ENCODE measurements at places on chromosomes 2 and 18. TPM values are rescaled to one million over a fixed set of nuclear protein-coding genes. Genes with fewer than 3 reads are reported as not detected.
A peak's percentile ranks its signal among the peaks of the same experiment; 100 is the strongest.

- H3K4me3 ChIP-seq = no peak overlapping the region
- H3K4me1 ChIP-seq = peaks cover 34% of the 10 kb centered on the region
- peaks cover 82% of the 10 kb centered on the region for H3K27me3 ChIP-seq
- no peak for DNase-seq
- no peak overlapping the region for H3K27ac ChIP-seq
These were observed 3.9 kb downstream of the TWIST2 start for GRCh38 chr2:238851761-238852160.

SERPINB10 gene
- polyA plus RNA-seq = not detected

GRCh38 chr18:69916412-69916811 is 31.3 kb downstream of the CD226 start:
- no peaks in the 10 kb centered on the region for H3K4me1 ChIP-seq
- H3K27me3 ChIP-seq = no peaks in the 10 kb centered on the region
- no peak overlapping the region for H3K27ac ChIP-seq

ZEB2 gene
- polyA plus RNA-seq = 38.3 TPM

MC5R gene
- not detected for polyA plus RNA-seq

- H3K27me3 ChIP-seq = no peaks in the 10 kb centered on the region
- H3K4me3 ChIP-seq = no peak overlapping the region
- H3K27ac ChIP-seq = no peak overlapping the region
- peaks cover 25% of the 10 kb centered on the region for H3K4me1 ChIP-seq
- H3K36me3 ChIP-seq = no peaks in the 10 kb centered on the region
These were observed 70.7 kb downstream of the TBC1D8 start for GRCh38 chr2:101080211-101081068.

LAMA1 gene
- 0.31 TPM for polyA plus RNA-seq

CDH20 gene
- not detected for polyA plus RNA-seq

CD207 gene
- polyA plus RNA-seq = 0.46 TPM

RMDN2 gene
- polyA plus RNA-seq = 1.9 TPM

TP53I3 gene
- 23.7 TPM for polyA plus RNA-seq

XDH gene
- 0.15 TPM for polyA plus RNA-seq

CYBRD1 gene
- polyA plus RNA-seq = 31.7 TPM

DNA sequence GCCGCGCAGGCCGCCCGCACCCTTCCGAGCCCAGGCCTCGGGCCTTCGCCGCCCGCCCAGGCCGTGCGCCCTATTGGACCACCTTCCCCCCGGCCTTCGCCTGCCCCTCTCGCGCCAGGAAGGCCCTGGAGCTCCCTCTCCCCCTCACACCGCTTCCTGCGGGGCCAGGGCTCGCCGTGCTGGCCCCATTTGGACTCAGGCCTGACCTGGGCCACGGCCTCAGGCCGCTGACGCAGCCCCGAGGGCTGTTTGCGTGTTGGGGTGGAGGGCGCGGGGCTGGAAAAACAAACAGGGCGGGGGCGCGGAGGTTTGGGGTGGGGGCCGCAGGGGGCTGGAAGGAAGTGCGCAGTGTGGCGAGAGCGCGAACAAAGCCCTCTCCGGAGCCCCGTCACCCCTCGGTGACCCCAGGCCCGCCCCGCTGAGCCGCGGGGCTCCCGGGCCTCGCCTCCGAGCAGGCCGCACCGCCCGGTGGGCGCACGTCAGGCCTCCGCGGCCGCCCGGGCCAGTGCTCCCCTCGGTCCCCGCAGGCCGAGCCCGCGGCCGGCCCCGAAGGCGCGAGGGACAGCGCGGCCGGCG is 12.3 kb upstream of the SIX3 start:
- H3K27me3 ChIP-seq = peaks cover 100% of the 10 kb centered on the region
- H3K36me3 ChIP-seq = no peaks in the 10 kb centered on the region

DNA sequence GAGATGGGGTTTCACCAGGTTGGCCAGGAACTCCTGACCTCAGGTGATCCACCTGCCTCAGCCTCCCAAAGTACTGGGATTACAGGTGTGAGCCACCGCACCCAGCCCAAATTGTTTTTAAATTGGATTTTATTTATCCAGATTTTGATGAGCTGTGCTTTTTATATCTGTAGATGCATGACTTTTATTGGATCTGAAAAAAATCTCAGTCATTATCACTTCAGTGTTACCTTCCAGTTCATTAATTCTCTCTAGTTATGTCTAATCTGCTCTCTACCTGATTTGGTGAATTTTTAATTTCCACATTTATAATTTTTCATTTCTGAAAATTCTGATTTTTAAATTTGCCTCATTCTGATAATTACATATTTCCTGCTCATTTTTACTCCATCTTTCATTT is 13.5 kb downstream of the AGFG1 start:
- peaks cover 4% of the 10 kb centered on the region for H3K4me1 ChIP-seq
- H3K27ac ChIP-seq = no peak overlapping the region
- no peak overlapping the region for H3K4me3 ChIP-seq
- H3K27me3 ChIP-seq = no peaks in the 10 kb centered on the region
- DNase-seq = no peak

DNA sequence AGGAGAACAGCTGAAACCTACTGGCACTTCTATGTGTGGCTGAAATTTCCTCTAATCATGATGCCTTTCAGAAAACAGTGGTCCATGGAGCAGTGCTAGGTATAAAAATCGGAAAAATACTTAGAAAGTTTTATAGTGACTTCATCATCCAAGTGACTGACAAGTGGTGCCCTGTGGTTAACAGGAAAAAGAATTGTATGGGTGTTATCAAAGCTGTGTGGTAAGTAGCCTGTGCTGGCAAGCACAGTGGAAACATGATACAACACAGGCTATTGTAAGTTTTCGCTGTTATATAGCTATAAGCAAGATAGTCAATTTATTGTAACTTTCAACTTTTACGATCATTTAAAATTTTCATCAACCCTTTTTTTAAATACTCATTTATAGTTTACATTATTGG is 1599.7 kb upstream of the ZEB2 start:
- no peak for DNase-seq
- H3K36me3 ChIP-seq = no peaks in the 10 kb centered on the region
- H3K4me3 ChIP-seq = no peak overlapping the region

DNA sequence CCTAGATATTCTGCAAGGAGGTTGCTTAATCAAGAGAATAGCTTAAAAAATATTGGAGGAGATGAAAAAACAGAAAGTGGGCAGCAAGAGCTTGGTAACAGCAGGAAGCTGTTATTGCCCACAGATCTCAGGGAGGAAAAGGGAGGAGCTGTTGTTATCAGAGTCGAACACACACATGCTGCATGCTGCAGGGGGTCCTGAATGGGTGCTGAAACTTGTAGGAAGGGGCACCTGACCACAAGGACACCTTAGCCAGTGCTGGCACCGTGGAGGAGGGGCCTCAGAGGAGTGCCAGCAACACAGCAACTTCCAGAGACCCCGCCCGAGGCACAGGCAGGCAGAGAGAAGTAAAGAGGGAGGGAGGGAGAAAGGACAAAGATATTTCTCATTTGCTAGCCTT is 332.9 kb downstream of the SOCS6 start:
- no peaks in the 10 kb centered on the region for H3K4me1 ChIP-seq
- H3K36me3 ChIP-seq = no peaks in the 10 kb centered on the region

GRCh38 chr2:51084750-51085149 is 52.8 kb upstream of the NRXN1 start:
- H3K4me3 ChIP-seq = no peak overlapping the region
- no peaks in the 10 kb centered on the region for H3K36me3 ChIP-seq
- no peaks in the 10 kb centered on the region for H3K27me3 ChIP-seq
- no peak for DNase-seq

DNA sequence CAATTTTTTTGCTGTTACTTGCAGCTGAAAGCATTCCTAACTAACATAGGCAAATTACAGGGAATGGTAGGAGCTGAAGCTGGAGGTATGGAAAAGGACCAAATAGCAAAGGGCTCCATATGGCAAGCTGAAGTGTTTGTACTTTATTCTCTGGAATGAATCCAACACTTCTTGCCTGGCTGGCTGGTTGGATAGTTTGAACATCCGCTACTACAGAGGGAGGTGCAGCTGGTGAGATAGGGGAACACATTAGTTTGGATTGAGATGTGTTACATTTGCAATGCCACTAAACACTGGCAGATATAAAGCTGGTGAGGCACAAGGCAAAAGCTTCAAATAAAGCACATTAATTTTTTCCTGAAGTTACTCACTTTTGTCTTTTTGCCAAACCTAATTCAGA is 291.5 kb downstream of the SP3 start:
- H3K36me3 ChIP-seq = no peaks in the 10 kb centered on the region
- H3K27ac ChIP-seq = no peak overlapping the region
- H3K27me3 ChIP-seq = no peaks in the 10 kb centered on the region
- H3K4me3 ChIP-seq = no peak overlapping the region
- DNase-seq = no peak
- H3K4me1 ChIP-seq = no peaks in the 10 kb centered on the region

ADCYAP1 gene
- 0.28 TPM for polyA plus RNA-seq

- no peaks in the 10 kb centered on the region for H3K27me3 ChIP-seq
- H3K36me3 ChIP-seq = no peaks in the 10 kb centered on the region
- H3K4me3 ChIP-seq = no peak overlapping the region
- H3K27ac ChIP-seq = no peak overlapping the region
These were observed 181.6 kb upstream of the HS6ST1 start for GRCh38 chr2:128500138-128500800.

DNA sequence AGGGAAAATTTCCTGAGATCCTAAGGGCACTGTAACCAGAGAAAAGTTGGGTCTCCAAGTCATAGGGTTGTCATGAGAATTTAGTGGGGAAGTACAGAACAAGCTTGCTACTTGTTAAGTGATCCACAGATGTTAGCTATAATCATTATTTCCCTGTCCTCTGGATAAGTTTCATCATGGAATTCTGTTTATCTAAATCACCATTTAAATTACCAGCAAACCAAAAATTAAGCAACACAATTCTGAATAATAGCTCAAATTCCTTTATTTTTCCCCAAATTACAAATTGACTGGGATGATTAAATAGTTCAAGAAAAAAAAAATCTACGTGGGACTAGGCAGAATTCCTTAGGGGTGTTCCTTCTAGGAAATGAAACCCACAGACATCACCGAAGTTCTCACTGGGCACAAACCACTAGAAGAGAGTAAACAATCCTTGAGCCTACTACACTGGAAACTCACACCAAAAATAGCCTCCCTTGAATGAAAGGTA is 159.5 kb downstream of the COL6A3 start:
- no peak for DNase-seq
- H3K4me1 ChIP-seq = peaks cover 29% of the 10 kb centered on the region

GLI2 gene
- polyA plus RNA-seq = 0.61 TPM

DNA sequence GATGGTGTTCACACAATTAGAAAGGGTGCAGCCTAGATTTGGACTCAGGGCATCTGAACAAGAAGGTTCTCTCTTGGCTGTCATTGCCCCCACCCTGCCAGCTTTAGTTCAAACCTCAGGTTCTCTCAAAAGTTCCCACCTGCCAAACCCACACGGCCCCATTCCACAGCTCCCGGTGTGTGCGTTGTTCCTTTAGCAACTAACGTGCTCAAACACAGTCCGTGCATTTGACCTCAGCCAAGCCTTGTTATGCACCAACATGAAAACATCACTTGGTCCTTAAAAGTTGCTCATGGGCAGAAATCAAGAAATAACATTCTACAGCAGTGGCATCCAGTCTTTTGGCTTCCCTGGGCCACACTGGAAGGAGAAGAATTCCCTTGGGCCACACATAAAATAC is 32.0 kb downstream of the LOXHD1 start:
- H3K36me3 ChIP-seq = no peaks in the 10 kb centered on the region
- DNase-seq = no peak
- no peak overlapping the region for H3K27ac ChIP-seq
- no peaks in the 10 kb centered on the region for H3K4me1 ChIP-seq
- H3K27me3 ChIP-seq = peaks cover 6% of the 10 kb centered on the region
- H3K4me3 ChIP-seq = no peak overlapping the region

MAP3K19 gene
- polyA plus RNA-seq = not detected

GRCh38 chr2:238433300-238433915 is 6.7 kb downstream of the ASB1 start:
- H3K27ac ChIP-seq = no peak overlapping the region
- DNase-seq = no peak
- no peak overlapping the region for H3K4me3 ChIP-seq
- no peaks in the 10 kb centered on the region for H3K27me3 ChIP-seq
- H3K4me1 ChIP-seq = peaks cover 12% of the 10 kb centered on the region

DNA sequence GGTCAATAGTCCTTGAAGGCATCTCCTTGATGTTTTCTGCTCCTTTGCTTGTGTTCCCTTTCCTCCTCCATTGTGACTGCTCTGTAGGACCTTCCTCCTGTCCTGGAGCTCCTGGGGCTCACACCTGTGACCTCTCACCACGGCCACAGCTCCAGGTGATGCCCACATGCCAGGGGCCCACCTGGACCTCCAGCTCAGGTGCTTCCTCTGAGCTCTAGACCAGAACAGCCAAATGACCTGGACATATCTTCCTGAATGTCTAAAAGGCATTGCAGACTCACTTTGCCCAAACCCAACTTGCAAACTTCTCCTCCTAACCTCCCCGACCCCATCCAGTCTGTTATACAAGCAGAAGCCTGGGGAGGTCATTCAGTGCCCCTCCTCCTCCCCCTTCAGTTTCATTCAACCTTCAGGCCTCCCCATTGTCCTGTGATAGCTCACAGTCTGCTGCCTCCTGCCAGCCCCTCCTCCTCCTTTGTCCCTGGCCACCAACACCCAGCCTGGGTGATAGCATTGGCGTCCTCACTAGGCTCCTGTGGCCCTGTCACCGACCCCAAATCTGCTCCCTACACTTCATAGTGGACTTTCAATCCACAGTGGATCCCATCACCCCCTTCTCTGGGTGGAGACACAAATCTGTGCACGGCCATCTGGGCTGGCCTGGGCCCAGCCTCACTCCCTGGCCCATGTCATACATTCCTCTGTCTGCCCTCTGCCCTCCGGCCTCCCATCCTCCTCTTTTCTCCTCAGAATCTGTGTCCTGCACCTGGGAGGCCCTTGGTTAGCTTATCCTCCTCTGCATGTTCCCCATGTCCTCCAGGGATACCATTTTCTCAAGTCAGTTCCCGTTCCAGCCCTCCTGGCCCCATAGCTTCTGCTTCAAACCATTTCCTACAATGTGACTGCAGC is 310.4 kb upstream of the HDAC4 start:
- H3K27ac ChIP-seq = no peak overlapping the region
- no peaks in the 10 kb centered on the region for H3K4me1 ChIP-seq
- peak; percentile 8 for DNase-seq

GRCh38 chr2:27756091-27756490 is 15.4 kb upstream of the MRPL33 start:
- no peaks in the 10 kb centered on the region for H3K27me3 ChIP-seq
- no peak overlapping the region for H3K27ac ChIP-seq
- no peak for DNase-seq
- peaks cover 18% of the 10 kb centered on the region for H3K4me1 ChIP-seq
- no peaks in the 10 kb centered on the region for H3K36me3 ChIP-seq

EVX2 gene
- not detected for polyA plus RNA-seq

DNA sequence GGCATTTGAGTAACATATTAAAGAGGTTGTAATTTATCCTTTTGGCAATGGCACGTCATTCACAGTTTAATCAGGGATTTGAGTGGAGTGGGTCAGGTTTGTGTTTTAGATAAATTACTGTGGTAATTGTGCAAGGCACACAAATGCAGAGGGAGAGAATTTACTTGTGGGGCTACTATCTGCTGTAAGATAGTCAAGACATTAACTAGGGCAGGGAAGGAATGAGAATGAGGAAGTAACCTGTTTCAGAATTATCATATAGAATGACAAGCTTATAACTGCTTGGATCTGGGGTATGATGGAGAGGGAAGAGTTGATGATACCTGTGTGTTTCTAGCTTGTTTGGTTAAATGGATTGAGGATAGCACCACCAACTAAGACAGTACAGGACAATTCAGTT is 58.9 kb upstream of the ZSWIM2 start:
- no peak for DNase-seq
- H3K36me3 ChIP-seq = no peaks in the 10 kb centered on the region
- H3K27ac ChIP-seq = no peak overlapping the region
- no peak overlapping the region for H3K4me3 ChIP-seq

Measured in stomach (tissue), 19 donors.